ENCODE measurements at places on chromosomes 7 and 10.
A peak's percentile ranks its signal among the peaks of the same experiment; 100 is the strongest.

GRCh38 chr7:106504207-106504606 lies 156.8 kb downstream of the CCDC71L start:
- DNase-seq: no peak

GRCh38 chr7:24158975-24159374 lies 125.0 kb upstream of the NPY start:
- DNase-seq: no peak

DNA sequence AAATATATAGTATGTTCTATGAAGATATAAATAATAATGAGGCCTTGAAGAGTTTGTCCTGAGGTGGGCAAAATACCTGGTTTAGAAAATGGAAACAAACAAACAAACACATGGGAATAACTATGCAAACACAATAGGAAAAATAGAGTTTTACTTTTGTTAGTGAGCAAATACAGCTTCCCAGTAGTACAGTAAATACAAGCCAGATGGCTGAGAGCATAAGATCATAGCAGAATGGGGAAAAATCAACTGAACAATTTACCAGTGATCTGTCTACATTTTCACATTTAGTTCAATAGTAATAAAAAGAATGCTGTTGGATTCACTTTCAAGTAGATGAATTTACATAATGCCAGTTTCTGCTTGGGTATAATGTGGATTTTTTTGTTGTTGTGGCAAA lies 45.1 kb downstream of the ADD3 start:
- no peak for DNase-seq

DNA sequence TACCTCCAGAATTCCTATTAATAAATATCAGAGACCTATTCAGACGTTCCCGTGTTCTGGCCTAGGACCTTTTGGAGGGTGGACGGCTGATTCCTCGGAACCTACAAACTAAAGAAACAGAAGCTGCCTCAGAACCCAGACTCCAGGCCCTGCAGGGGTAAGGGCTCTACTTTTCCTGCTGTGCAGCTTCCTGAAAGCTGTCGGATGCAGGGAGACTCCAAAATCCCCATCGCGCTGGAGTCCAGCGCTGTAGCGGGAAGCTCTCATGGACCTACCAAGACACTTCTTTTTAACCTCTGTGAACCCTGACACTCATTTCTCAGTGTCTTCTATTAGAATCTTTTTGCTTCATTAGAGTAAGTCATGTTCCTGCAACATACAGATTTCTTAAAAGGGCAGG lies 244.5 kb upstream of the PITRM1 start:
- DNase-seq: no peak

DNA sequence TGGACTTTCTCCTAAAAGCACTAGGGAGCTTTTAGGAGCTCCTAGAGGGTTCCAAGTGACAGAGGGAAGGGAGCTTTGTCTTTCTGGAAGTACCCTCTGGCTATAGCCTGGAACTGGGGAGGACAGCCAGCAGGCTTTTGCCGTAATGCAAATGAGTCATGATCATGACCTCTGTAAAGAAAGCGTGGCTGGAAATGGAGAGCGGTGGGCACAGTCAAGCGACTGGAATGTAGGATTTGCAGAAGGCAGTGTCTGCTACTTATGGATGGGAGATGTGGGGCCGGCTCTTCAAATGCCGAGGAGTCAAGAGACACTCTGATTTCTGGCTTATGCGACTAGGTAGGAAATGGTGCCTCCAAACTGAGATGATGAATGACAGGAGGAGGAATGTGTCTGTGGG lies 34.6 kb upstream of the PLPP4 start:
- no peak for DNase-seq

DNA sequence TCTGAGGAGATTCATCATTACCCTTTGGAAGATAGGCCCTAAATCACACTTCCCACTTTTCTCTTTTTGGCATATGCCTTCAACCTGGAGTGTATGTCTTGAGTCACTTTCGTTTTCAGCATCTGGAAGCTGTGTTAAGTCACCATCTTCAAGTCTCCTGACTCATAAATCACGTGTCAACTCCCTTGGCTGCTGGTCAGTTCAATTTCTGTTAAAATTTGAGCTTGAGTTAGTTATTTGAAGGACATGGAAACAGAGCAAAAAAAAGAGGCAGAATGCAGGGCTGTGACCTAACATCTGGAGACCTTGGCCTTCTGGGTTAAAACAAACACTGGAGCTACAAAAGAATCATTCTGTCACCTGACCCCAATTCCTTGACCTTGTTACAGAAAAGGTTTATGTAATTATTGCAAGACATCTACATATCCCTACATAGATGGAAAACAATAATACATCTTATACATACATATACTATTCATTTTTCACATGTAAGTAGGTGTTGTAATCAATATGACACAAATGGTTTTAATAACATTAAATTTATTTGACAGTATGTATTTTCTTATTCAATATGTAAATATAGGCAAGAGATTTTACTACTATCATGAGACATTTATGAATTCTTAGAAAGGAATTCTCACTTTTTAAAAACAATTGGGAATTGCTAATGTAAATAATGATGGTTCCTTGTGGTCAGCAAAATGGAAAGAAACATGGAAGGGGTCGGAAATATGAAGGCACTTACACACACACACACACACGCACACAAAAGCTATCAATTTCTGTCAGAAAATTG lies 169.7 kb upstream of the PHYHIPL start:
- no peak for DNase-seq

DNA sequence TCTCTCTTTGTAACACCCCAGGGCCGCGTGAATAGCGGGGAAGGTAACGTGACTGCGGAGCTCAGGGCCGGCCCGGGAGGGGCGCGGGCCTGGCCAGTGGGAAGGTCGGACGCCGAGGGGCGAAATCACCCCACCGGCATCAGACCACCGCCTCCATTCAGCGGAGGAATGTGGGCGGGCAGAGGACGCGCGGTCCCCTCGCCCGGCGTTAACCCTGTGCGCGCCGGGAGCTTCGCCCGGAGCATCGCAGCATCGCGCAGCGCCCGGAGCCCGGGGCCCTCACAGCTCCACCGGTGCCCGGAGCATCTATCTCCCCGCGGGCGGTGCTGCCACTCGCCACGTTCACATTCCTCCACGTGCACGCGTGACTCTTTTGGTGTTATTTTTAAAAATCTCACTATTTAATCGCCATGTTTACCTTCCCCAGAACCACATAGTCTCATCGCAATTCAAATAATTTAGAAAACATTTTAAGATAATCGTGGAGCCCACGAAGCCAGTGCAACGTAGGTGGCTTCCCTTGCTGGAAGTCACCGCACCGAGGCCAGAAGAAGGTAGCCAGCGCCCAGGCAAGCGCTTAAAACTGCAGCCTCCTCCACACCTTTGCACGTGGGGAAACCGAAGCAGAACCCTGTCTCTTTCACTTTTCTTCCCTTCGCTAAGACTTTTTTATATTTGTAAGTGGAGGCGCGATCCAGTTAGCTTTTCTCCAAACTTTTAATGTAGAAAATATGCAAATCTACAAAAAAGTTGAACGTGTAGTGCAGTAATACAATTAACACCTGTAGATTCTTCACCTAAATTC lies 21.8 kb downstream of the FGFBP3 start:
- no peak for DNase-seq

- DNase-seq: no peak
Observed at GRCh38 chr7:132972745-132973144, 109.1 kb downstream of the CHCHD3 start.

DNA sequence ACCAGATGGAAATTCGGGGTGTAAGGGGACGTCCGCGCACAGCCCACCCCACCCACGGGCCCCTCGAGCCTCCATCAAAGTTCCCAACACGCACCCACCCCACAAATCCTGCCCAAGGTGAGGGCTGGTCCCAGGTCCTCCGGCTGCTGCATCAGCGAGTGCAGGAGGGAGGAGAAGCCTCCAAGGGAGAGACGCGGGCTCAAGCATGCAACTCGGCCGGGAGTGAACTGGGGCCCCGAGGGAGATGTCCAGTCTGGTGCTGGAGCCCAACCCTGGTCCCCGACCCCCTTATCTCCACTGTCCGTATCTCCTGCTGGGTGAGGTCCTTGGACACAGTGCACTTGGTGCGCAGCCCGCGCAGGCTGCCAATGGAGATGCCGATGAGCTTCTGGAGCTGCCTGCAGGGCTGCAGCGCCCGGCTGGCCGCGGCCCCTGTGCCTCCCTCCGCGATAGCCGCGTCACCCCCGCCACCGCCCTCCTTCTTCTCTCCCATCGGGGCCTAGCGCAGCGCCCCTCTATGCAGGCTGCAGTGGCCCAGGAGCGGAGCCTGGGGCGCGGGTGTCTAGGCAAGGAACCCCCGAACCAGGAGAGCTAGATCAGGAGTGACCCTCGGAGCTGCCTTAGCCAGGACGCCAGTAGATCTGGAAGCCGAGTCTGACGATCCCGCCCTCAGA lies 489.2 kb downstream of the ZNF33B start:
- no peak for DNase-seq

GRCh38 chr10:70363971-70364771 lies 18.3 kb downstream of the LRRC20 start:
- peak; percentile 74 for DNase-seq

DNA sequence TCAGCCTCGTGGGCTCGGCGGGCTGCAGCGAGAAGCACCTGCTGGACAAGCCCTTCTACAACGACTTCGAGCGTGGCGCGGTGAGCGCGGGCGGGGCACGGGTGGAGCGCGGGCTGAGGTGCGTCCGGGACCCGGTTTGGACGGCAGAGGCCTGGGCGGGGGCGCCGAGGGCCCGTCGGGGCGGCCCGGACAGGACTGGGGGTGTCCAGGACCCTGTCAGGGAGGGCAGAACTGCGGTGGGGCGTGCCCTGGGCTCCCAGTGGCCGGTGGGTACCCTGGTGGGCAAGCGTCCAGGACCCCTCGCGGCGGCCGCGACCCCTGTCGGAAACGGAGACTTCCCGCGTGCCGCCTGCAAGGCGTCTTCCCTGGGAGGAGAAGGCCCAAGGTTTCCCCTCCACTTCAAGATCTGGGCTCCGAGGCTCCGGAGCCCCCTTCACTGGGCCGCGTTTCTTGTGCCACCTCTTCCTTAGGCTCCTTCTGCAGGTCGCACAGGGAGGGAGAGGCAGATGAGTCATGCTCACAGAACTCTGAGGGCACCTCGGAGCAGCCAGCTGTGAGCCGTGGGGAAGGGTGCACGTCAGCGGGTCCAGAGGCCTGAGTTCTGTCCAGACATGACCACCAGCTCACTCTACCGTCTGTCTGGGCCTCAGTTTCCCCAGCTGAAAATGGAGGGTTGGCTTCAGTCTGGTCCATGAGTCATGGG lies 485 bp downstream of the ALOX5 start:
- no peak for DNase-seq

DNA sequence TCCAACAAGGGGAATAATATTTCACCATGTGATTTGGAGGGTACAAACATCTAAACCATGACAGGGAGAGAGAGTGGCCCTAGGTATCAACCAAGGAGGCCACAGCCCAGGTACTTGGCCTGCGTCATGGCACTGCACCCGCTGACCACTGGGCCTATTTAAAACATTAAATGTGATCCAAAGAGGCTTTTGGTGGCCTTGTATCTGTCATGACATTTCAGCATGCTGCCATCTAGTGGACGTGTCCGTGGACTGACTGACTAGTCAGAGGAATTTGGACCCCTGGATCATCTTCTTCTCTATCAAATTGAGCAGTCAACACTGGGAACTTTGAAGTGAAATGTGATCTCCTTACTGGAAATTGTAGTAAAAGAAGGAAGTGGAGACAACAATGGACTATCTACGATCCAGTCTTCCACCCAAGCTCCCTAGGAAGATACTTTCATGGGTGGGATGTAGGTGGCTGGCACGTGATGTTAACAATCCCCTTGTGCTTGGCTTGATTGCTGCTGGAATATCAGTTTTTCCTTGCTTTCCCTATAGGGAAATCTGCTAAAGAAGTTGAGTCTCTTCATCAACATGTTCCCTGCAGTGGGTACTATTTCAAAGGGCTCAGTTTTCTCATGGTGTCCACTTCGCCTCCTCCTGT lies 24.6 kb upstream of the ITGA8 start:
- DNase-seq: no peak

DNA sequence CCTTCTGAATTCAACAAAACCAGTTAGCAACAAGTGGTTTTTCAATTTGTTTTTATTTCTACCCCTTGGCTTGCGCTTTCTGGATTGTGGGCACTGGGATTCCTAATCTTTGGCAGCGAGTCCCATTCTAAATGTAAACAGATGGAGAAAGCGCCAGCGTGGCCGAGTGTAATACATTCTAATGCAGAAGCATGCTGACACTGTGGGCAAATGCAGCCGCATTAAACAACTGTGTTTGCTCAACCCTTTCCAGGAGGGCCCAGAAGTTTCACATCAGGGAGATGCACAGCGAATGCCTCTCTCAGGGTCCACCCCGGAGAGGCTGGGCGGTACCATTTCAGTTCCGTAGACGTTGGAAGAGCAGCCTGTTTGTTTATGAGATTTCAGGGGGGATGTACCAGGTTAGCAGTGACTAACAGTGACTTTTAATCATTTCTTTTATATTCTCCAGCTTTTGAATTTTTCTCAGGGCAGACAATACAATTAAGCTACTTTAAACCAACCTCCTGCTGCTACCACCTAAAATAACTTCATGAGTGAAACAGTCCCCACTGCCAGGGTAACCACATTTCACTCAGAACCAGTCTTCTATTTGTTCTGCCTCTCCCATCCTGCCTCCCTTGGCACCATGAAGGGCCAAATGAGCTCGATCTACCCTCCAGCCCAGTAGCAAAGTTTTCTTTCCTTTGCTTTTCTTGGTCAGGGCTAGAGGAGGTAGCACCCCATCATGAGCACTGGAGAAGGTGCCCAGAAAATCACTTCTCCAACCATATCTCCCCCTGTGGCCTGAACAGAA lies 164.2 kb upstream of the ITGB1 start:
- DNase-seq: no peak

DNA sequence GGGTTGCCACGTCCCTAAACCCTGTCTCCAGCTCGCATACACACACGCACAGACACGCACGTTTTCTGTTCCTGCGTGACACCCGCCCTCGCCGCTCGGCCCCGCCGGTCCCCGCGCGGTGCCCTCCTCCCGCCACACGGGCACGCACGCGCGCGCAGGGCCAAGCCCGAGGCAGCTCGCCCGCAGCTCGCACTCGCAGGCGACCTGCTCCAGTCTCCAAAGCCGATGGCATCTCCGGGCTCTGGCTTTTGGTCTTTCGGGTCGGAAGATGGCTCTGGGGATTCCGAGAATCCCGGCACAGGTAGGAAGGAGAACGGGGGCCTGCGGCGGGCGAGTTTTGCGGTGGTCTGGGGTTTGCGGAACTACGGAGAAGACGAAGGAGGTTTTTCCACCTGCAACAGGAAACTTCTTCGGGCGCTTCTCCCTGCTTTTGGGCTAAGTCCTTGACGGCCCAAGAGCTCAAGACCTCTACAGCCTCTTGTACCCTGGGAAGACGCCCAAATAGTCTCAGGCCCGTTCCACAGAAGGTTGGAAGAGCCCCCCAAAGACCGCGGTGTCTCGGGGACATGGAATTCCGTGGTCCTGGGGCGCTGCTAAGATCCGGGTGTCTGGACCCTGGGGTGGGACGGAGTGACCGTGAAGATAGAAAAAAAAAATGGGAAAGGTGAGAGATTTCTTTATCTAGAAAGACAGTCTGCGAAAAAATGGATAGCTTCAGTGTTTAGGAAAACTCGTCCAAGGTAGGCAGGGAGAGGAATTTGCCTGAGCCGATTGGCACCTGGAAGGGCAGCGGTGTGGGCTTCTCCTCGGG lies at the start of gene GAD2:
GAD2 (plus strand) TSS at position 190 of the 811 bp plus-strand sequence; CDS start at position 226, 36 bp downstream.
- no peak for DNase-seq

GRCh38 chr7:79301419-79301818 lies 152.0 kb downstream of the MAGI2 start:
- DNase-seq: no peak

Data from stimulated activated CD8-positive, alpha-beta memory T cell treated with anti-CD3 and anti-CD28 coated beads, Interleukin-7, amount 100 ng/mL, for 1 hour (primary cell).